Iris pigment epithelial cell (primary cell): ENCODE measurements at places on chromosomes 7 and 10.
A peak's percentile ranks its signal among the peaks of the same experiment; 100 is the strongest.

- no peak for DNase-seq
Measured at GRCh38 chr10:100744987-100745881, at the start of gene PAX2. Gene PAX2, plus strand, starts transcription at chr10:100745582. Its CDS starts 679 bp downstream, at chr10:100746261.

GRCh38 chr7:135385209-135385608 lies 124.7 kb downstream of the CNOT4 start:
- peak; percentile 88 for DNase-seq

DNA sequence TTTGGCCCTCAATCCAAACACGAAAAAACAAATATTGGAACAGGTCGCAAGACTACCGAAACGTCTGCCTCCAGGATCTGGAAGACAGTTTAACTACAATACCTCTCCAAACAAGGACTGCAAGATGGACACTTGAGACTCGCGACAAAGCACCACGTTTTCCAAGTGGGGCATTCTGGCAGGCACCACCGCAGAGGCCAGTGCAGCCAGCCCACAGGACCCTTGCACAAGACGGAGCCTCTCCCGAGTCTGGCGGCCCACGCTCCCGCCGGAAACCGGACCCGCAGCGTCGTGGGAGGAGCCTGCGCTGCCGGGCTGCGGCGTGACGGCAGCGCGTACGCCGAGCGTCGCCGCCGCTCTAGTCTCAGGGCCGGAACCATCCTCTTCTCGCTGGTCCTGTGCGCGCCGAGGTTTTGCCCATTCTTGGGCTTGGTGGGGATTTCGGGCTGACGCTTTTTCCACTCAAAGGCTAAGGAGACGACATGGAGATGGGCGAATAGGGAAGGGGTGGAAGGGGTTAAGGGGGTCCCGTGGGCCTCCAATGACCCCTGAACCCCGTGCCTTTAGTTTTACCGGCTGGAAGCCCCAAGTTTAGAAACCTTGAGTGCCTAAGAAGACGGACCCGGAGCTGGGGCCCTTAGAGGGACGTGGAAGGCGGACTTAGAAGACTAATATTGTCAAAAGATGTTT lies at the start of gene ORC5:
TSS of gene ORC5 (minus strand) at position 283 of the 690 bp plus-strand sequence. CDS start at position 174, 109 bp downstream.
- peak; percentile 88 for DNase-seq

DNA sequence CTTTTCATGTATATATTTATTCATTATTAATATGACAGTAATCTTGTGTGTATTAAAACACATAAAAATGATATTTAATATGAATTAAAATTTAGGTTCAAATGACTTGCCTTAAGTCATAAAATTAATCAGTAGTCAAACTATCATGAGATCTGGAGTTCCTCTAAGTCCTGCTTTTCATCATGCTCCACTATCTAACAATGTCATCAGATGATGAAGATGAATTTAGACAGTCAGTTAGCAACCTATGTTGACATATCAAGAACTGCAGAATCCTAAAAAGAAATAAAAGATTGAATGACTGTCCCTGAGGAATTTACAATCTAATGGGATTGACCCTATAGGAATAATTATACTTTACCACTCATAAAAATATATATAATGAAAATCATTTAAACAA lies 7.1 kb downstream of the CABCOCO1 start:
- no peak for DNase-seq

DNA sequence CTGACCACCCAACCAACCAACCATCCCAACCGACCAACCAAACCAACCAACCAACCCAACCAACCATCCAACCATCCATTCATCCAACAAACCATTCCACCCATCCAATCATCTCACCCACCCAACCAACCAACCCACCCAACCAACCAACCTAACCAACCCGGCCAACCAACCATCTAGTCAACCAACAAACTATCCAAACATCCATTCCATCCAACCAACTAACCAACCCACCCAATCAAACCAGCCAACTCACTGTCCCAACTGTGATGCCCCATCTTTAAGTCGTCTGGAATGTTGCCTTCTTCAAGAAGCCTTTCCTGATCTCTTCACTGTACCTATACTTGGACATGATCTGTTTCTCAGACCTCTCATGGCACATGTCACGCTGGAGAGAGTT lies 31.6 kb downstream of the MINDY4 start:
- DNase-seq, result no peak

DNA sequence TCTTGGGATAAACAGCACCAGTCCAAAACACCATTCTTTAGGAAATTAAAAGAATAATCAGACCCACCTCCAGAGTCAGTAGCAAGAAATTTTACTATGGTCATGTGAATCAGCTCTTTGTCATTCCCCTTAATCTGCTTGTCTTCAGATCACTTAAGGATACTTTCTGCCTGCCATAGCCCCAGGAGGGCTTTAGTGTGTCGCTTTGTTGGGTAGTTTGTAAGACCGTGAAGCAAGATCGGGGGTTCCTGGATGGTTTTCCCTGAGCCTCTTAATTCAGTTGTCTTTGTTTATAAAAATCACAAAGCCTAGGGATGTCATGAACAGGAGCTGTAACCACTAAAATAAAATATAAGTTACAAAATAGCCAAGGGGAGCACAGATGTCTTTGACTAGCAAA lies 223.6 kb downstream of the RELN start:
- DNase-seq, result no peak

DNA sequence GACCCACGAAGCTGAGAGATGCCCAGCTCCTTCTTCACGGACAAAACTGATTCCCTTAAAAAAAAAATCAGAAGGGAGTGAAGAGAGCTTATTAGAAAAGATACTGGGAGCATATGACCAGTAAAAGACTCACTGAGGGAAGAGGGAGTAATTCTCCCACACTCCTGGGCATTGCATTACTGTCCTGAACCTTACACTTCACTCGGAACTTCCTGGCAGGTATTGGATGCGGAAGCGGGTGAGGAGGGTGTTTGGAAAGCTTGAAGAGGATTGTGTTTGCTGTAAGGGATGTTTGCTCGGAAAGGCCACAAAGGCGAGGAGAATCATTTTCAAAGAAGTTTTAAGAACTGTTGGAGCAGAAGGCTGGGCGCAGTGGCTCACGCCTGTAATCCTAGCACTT lies 375 bp downstream of the HKDC1 start:
- no peak for DNase-seq

DNA sequence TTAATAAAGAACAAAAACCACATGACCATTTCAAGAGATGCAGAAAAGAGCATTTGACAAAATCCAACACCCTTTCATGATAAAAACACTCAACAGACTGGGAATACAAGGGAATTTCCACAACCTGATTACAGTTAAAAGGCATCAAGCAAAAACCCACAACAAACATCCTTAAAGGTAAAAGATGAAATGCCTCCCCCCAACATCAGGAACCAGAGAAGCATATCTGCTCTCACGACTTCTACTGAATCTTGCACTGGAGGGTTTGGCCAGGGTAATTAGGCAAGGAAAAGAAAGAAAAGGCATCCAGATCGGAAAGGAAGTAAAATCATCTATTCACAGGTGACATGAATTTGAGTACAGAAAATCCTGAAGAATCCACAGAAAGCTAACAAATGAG lies 59.5 kb upstream of the SFMBT2 start:
- DNase-seq, result no peak

GRCh38 chr7:18659746-18660145 lies 164.2 kb downstream of the HDAC9 start:
- DNase-seq, result no peak

DNA sequence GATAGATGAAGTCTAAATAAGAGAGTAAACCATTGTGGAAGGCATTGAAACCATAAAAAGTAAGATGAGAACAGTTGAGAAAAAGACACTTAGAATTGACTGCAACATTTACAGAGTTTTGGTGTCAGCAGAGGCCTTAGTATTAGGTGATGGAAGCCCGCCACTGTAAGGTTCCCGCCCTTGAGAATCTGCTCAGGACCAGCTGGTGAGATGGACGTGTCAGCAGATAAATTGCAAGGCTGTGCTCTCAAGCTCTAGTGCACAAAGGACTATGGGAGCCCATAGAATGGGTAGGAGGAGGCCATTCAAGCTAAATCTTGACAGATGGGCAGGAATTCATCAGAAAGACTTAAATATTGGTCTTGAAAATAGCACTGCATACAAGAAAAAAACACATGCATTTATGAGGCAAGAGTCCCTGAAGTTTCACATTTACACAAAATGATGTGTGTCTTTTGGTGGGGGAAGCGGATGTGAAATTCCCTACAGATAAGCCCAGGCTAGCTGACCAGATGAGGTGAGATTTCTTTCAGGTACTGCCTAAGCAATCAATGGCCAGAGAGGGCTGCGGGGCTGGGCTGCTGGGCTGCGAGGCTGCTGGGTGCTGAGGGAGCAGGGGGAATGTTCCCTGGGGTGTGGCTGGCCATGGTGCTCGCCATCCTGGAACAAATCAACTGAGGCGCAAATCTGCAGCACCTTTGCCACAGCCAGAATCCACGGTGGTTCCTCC lies 42.5 kb downstream of the SYPL1 start:
- DNase-seq, result no peak

DNA sequence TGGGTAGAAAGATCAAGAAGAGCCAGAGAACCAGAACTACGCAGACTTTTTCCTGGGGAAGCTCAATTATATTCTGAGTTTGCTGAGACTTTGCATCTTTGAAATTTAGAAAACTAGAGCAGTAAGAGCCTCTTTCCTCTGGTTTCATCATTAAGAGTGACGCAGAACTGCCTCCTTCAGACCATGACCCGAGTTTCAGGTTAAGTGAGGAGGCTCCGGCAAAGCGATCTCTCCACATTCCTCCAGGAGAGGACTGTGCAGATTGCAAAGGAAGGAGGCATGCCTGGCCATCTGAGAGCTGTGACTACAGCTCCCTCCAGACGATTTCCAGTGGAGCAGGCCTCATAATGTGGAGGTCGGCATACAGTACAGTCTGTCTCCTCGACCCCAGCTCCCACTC lies 115.8 kb upstream of the LANCL2 start:
- DNase-seq, result no peak

- DNase-seq, result no peak
Measured at GRCh38 chr7:87213811-87214210, 5.7 kb downstream of the TMEM243 start.

DNA sequence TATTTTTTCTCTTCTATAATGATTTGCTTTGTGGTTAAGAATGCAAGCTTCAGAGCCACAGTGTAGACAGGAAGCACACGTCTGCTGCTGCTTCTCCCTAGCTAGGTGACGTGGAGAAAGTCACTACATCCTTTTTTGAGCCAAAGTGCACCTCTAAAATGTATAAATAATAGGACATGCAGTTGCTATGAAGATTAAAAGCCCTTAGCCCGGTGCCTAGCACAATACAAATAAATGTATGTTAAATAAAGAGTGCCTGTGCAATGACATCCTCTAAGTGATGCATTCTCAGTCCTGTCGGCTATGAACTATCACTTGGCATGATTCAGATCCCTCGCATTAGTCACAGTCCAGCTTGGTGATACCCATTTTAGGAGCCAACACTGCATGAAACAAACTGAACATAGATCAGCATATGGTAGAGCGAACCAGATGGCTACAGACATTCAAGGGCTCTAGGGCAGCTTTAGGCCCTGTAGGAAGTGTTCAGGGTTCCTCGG lies 4.8 kb upstream of the TRDMT1 start:
- DNase-seq, result peak; percentile 74

- DNase-seq, result peak; percentile 87
Measured at GRCh38 chr7:41918597-41918996, 215.7 kb upstream of the INHBA start.

DNA sequence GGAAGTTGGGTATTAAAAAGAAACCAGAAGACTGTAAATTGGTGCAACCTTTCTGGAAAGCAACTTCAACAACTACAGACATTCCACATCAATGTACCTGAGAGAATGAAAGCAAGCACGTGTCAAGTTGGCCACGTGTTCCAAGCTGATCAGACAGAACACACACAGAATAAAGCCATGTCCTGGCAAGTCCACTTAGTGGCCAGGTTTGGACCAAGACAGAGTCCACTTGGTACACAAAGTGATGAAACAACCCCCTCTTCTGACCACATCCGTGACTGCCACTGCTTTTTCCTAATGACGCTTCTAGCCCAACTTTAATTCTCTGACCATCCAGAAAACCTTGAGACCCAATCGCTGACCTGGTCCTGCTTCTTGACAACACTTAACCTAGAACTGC lies 109.4 kb downstream of the ABLIM1 start:
- peak; percentile 40 for DNase-seq

DNA sequence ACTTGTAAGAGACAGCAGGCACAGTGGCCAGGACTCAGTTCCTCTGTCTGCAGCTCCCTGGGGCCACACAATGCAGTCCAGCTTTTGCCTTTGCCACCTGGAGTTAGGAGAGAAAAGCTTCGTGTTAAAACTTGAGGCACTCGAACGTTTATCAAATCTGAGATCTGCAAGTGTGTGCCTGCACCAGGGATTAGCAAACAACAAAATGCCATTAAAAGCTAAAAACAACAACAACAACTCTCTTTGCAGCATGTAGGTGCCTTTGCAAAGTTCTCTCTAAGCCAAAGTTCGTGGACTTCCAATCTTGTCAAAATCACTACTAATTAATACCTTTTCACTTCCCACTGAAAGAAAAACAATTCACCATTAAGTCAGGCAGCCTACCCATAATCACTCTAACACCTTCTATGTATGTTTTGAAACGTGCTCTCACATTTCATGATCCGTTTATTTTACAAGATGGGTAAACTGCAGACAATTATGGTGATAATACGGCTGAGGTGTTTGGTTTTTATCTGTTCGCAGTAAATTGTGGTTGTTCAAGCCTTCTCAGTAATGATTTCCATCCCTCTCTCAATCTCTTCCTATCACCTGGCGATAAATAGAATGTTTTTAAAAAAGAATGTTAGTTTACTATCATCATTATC lies 36.2 kb upstream of the SDK1 start:
- no peak for DNase-seq

DNA sequence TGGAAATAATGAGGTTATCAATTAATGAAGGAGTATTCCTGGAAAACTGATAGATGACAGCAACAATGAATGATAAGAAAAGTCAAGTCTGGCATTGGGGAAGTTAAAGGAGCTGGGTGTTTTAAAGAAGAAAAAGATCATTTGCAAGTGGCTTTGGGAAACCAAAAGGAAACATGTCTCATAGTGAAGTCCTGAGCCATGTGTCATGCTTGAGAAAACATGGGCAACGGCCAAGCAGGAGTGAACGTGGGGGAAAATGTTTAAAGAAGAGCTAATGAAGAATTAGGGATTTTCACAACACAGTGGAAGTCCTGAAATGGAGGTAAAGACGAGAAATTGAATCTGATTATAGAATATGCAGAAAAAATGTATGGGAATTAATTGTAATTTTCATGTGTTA lies 1383.2 kb upstream of the CELF2 start:
- peak; percentile 93 for DNase-seq

- peak; percentile 92 for DNase-seq
Measured at GRCh38 chr10:103231047-103231551, 14.6 kb upstream of the RPEL1 start.

GRCh38 chr10:29496341-29497162 lies 138.2 kb downstream of the SVIL start:
- peak; percentile 55 for DNase-seq

DNA sequence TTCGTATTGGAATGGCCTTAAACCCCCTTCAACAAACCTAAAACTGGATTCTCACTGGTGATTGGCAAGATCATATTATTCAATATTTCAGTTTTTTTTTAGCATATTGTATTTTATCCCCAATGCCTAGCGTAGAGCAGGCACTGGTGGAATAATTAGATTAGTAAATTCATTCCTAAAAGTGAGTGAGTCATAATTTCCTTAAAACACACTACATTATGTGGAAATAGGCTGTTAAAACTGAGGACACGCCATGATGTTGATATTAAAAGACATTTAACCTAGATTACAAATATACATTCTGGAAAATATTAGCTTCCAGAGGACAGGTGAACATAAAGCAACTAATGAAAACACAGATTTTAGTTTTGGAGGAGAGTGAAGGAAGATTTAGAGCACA lies 463.9 kb downstream of the PARD3 start:
- peak; percentile 54 for DNase-seq

- peak; percentile 5 for DNase-seq
Measured at GRCh38 chr7:81007051-81007450, 88.2 kb upstream of the SEMA3C start.
